ENCODE measurements at places on chromosomes 1 and 21.
A peak's percentile ranks its signal among the peaks of the same experiment; 100 is the strongest.

DNA sequence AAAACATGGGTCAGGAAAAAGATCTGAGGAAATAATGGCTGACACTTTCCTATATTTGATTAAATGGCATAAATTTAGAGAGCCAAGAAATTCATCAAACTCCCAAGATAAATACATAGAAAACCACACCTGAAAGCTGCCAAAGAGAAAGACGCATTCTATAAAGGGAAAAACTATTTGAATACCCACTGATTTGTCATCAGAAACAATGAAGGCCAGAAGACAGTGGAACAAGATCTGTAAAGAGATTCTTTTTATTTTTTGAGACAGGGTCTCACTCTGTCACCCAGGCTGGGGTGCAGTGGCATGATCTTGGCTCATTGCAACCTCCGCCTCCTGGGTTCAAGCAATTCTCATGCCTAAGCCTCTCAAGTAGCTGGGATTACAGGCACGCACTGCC is 17.4 kb downstream of the SDE2 start:
- no peak for DNase-seq

- DNase-seq, result peak; percentile 81
Measured at GRCh38 chr1:201429736-201430501, 8.4 kb upstream of the TNNI1 start.

GRCh38 chr1:109208394-109208793 is 5.3 kb upstream of the SARS1 start:
- DNase-seq, result no peak

DNA sequence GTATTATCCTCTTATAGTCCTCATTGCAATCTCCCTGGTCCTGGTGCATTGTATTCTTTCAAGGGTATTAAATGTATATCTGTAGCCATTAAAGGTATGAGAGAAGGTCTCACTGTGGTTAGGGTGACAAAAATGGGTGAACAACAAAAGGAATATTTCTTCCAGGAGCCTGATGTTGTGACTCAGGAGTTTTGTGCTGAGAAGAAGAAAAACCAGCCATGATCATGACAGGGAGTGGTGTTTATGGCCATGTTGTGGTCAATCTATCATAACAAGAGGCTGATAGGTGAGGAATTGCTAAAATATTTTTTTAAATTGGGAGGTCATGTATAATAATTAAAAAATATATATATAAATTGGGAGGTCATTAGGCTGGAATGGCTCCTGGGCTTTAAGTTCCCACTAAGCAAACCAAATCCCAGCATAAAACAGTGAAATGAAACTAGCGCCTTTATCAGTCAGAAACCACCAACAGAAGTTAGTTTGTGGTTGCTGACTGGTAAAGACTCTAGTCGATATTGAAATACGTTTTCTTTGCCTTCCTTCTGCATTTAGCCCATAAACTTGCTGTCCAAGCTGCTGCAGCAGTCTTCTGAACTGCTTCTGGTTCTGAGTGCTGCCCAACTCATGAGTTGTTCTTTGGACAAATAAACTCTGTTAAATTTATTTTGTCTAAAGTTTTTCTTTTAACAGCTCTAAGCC is 60.3 kb downstream of the TBX19 start:
- no peak for DNase-seq

DNA sequence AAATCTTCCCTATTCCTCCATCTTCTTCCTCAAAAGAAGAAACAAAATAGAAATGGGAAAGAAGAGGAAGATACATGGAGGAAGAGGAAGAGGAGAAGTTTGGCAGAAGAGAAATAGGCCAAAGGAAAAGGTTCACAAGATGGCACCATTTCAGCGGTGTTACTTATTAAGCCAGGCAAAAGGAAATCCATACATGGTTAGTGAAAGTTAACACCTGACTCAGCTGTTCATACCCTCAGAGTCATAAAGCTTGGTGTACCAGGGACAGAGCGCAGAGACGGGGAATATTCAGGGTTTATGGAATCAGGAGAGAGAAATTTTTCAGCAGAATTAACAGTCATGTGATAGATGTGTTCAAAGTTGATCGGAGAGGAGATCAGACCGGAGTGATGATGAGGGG is 70.6 kb downstream of the COQ8A start:
- DNase-seq, result no peak

DNA sequence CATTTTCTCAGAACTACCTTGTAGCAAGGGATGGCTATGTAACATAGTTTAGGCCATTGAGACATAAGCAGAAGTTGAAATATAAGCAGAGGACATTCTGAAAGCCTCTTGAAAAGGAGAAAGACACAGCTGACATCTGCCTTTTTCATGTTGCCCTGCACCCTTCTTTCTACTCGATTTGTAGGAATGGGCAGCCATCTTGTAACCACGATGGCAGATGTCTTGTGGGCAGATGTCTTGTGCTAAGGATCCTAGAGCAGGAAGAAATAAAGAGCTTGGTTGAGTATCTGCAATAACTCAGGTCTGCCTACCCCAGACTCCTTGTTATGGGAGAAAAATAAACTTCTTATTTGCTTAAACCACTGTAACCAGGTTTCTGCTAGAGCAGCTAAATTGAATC is 351.0 kb downstream of the PDE4B start:
- no peak for DNase-seq

GRCh38 chr21:21661741-21662140 is 663.5 kb downstream of the NCAM2 start:
- no peak for DNase-seq

- no peak for DNase-seq
Measured at GRCh38 chr1:23085696-23086095, 66.4 kb downstream of the KDM1A start.

GRCh38 chr1:209618756-209619420 is 33.3 kb downstream of the LAMB3 start:
- no peak for DNase-seq

- peak; percentile 28 for DNase-seq
Measured at GRCh38 chr1:223211323-223211985, 68.4 kb upstream of the TLR5 start.

DNA sequence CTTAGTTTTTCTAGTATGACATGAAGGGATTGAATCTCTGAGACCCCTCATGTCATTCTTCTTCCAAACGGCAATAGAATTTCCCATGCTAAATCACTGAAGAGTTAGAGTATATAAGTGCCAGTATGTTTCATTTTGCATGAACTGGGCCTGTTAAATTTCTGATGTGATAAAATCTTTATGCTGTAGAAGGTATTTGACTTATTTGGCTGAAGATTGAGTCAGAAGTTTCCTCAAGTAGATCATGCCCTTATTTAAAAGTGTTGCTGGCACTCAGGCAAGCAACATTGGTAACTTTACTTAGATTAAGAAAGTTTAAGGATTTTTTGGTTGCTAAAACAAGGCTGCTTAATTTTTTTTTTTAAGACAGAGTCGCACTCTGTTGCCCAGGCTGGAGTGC is 13.3 kb downstream of the ATF6 start:
- DNase-seq, result no peak

DNA sequence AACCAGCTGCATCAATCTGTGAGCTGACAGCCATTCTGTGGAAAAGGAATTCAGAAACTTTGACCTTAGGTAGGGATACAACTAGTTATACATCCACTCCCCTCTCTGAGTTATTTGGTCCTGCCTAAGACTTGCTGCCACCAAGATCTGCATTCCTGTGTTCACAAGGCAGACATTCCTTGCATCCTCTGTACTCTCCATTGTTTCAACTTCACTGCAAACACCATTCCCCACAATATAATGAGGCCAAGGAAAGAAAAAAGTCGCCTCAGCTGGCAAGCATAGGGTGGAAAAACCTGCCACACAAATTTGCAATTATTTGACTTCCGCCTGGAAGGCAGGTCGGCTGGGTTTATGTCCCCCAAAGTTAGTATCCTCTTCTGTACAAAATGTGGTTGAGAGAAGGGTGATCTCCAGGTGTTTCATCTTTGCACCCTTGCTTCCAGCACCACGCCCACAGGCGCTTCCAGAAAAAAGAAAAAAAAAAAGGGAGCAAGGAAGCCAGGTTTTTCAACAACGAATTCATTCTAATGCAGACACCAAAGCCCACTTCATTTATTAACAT is 676 bp upstream of the CTTNBP2NL start:
- DNase-seq, result no peak

- DNase-seq, result no peak
Measured at GRCh38 chr1:119340861-119341261, 27.7 kb upstream of the HAO2 start.

DNA sequence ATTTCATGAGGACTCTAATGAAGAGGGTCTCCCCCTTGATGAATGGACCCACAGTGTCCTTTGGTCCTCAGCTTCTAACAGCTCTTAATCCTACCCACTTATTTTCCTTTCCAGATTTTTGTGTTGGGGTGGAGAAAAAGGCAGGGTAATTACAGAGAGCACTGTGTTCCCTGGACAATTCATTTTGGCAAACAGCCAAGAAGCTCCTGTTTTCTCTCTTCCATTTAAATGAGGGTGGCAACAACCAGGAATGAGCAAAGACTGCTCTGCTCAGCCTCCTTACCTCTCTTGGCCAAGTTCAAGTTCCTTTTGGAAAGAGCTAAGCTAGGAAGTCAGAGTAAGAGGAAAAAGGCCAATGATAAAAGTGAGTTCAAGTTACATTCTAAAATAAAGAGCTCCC is 11.9 kb downstream of the XKR8 start:
- no peak for DNase-seq

DNA sequence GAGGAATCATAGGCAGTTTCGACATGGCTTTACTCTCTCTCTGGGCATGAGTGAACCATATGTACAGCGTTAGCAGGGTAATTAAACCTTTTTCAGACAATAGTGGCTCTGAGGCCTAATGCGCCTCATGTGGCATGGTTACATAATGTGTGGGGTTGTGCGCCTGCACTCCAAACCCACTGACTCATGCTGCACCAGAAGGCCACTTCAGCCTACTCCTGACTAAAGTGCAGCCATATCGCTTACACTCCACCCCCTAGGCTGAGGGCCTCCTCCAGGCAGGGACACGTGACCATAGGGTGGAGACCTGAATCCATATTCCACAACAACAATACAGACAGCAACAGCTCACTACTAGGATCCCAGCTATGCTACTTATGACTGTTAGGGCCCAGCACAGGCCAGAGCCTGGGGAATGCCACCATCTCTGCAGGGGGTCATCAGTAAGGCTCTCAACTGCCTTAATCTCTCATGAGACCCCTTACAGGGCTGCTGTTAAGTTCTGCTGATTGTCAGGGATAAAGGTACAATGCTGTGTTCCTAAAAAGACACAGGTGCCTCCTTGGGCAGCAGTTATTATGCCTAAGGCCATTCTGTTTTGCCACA is 13.4 kb upstream of the ODF2L start:
- peak; percentile 99 for DNase-seq

DNA sequence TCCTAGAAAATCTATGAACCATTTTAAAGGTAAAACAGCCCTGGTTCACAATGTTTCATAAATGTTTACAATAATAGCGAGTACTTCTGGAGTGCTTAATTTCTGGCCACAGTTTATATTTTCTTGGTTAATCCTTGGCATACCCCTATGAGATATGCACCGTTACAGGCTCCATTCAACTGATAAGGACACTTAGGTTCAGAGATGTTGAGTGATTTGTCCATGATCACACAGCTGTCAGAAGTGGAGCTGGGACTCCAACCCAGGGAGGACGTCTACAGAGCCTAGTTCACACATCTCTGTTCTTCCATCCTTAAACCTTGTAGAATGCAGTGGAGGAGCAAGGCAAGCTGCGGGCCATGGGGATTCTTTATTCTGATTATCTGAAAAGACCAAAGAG is 48.4 kb upstream of the RUNX1 start:
- DNase-seq, result no peak

GRCh38 chr1:23168079-23168444 is 594 bp downstream of the LUZP1 start:
- DNase-seq, result no peak

DNA sequence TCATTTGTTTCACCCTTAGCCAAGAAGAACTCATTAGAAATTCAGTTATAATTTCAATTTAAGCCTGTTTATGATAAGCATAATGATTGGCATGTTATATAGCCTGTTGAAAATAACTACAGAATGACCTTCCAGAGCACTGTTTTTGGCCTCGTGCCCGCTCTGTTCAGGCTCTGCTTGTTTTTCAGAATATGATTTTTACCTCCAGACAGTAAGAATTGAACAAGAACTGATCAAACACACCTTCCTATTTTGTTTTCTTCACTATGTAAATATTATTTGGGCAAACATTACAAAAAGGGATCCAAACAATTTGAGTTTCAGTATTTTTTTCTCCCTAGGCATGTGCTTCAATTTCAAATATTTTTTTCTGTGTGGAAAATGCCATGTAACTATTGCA is 48.1 kb upstream of the ANGPTL1 start:
- DNase-seq, result no peak

DNA sequence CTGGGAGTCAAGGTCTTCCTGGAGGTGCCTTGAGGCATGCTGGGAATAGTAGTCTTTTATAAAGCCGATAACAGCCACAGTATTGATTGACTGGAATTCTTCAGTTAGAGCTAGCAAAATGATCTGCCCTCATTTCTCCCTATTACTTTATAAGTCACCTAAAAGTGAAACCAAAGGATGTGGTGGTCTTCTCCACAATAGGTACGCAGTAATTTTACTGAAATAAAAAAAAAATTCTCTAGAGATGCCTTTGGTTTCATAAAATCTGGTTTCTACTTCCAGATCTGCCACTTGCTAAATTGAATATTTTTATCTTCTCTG is 518 bp upstream of the NDC1 start:
- no peak for DNase-seq

DNA sequence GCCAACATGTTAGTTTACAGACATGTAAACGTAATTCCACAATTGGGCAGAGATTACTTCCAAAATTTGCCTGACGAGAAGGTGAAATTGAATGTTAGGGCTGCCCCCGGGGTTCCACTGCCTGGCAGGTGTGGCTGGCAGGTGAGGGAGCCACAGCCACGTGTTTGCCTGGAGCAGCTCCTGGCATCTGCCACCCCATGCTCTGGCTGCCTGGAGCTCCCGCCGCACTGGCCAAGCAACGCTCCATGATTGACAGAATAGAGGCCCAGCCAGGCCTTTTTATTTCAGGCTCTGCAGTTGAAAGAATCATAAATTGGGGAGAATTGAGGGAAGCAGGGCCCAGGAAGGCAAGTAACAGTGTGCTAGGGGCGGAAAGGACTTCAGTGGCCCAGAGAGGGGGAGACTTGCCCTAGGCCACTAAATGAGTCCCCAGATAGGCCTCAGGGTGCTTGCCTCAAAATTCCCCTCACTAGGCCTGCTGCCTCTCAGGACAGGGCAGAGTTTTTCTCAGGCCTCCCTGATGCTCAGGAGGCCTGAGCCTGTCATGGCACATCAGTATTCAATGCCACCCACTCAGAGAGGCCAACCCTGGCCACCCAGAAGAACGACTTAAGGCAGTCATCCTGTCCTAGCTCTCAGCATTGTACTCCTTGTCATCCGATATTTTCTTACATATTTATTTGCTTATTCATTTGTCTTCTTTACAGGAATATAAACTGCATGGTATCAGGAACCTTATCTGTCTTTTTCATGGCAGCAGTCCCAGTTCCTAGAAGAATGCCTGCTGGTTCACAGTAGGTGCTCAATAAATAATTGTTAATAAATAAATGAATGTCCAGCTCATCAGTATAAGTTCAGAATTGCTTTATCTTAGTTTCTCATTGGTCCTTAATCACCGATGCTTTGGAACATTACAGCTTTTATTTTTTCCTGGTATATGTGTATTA is 16.6 kb upstream of the S1PR1 start:
- no peak for DNase-seq
